CD8-positive, alpha-beta T cell (primary cell): ENCODE measurements at places on chromosomes 11 and 22.

GRCh38 chr11:120645639-120646038 is 134.1 kb downstream of the GRIK4 start:
- DNase-seq, result no peak

DNA sequence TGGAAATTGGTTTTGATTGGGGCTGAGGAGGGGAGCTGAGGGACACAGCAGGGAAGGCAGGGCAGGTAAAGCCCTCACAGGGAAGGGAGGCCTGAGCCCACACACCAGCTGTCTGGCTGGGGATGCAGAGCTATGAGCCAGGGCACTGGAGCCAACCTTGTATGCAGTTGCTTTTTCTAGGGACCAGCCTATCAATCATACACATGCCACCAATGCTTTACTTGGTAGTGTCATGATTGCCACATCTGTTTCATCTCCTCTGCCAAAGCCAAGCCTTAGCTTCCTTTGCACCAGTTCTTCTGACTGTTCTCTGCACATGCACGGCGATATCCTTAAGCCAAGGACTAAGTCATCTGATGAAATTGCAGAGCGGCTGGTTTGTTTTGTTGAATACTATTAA is 207.1 kb upstream of the PLET1 start:
- no peak for DNase-seq

DNA sequence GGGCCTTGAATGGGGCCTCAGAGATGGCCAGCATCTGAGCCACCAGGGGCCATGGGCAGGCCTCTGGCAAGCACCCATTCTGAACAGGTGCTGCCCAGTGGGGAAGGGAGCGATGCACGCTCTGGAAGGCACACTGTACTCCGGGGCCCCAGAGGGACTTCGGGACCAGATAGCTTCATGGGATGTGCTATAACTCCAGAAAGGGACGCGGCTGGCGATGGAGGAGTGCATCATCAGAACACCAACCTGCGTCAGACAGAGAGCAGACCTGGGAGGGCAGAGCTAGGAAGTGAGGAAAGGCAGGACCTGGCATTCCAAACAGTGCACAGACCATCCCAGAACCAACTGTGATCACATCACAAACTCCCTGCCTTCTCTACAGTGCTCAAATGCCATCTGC is 16.8 kb downstream of the DGCR2 start:
- DNase-seq, result no peak

- DNase-seq, result no peak
These were observed 6.9 kb downstream of the GLB1L2 start for GRCh38 chr11:134338654-134339053.

- DNase-seq, result peak; percentile 91
These were observed at the start of gene CD6 for GRCh38 chr11:60971520-60971919. CD6 (plus strand) TSS chr11:60971680; CDS start chr11:60971866, 186 bp downstream.

DNA sequence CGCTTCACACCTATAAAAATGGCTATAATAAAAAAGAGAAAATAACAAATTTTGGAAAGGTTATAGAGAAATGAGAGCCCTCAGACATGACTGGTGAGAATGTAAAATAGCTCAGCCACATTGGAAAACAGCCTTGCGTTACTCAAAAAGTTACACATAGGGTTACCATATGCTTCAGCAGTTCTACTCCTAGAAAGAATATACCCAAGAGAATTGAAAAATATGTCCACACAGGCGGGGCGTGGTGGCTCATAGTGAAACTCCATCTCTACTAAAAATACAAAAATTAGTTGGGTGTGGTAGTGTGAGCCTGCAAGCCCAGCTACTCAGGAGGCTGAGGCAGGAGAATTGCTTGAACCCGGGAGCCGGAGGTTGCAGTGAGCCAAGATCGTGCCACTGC is 7.6 kb upstream of the JHY start:
- DNase-seq, result no peak
